ENCODE measurements at places on chromosomes 4 and X. TPM values are rescaled to one million over a fixed set of nuclear protein-coding genes. Genes with fewer than 3 reads are reported as not detected.

The PLAC8 gene
- not detected for total RNA-seq

The NR3C2 gene
- total RNA-seq: not detected

The GPR50 gene
- total RNA-seq: not detected

The CXCR3 gene
- total RNA-seq: 0.15 TPM

The PNPLA4 gene
- total RNA-seq: 9.9 TPM

The ITGB1BP2 gene
- total RNA-seq: 0.93 TPM

The PABPC1L2B gene
- total RNA-seq: not detected

The RENBP gene
- not detected for total RNA-seq

The CCSER1 gene
- total RNA-seq: not detected

The UCP1 gene
- 0.11 TPM for total RNA-seq

The EFHC2 gene
- total RNA-seq: 0.26 TPM

The FABP2 gene
- total RNA-seq: not detected

The HDAC8 gene
- 27.1 TPM for total RNA-seq

The FMR1NB gene
- total RNA-seq: not detected

The MXRA5 gene
- total RNA-seq: not detected

The ZNF157 gene
- 0.07 TPM for total RNA-seq

The XPNPEP2 gene
- total RNA-seq: not detected

The SULT1B1 gene
- total RNA-seq: 0.02 TPM

The SHISA3 gene
- not detected for total RNA-seq

The TREX2 gene
- total RNA-seq: 1.7 TPM

The TCEAL7 gene
- not detected for total RNA-seq

The MAGEA4 gene
- not detected for total RNA-seq

The PRSS48 gene
- not detected for total RNA-seq

The PLP1 gene
- total RNA-seq: not detected

The RASSF6 gene
- total RNA-seq: 0.80 TPM

The GC gene
- not detected for total RNA-seq

The GRIA2 gene
- total RNA-seq: not detected

The CNGA1 gene
- total RNA-seq: not detected

The MMRN1 gene
- not detected for total RNA-seq

The CDKL5 gene
- 3.1 TPM for total RNA-seq

The INTU gene
- total RNA-seq: 2.0 TPM

The EMD gene
- total RNA-seq: 160 TPM

The BEX4 gene
- 2.7 TPM for total RNA-seq

The COL4A6 gene
- total RNA-seq: 13.3 TPM

The CT45A1 gene
- not detected for total RNA-seq

The ETDB gene
- not detected for total RNA-seq

The HTN3 gene
- not detected for total RNA-seq

The SPINK2 gene
- total RNA-seq: not detected

The TGIF2LX gene
- total RNA-seq: not detected

Measured in A549 treated with ZK216348 at 1 μM for 4 hours (cell line).